Neural progenitor cell (in vitro differentiated cells): ENCODE measurements at places on chromosomes 13 and 19. TPM values are rescaled to one million over a fixed set of nuclear protein-coding genes. Genes with fewer than 3 reads are reported as not detected.

The KLK4 gene
- 0.68 TPM in 1 of 2 replicates, not detected in the other for total RNA-seq

The C1QTNF9B gene
- not detected in 2 replicates for total RNA-seq

The PSG5 gene
- total RNA-seq, result not detected in 2 replicates

The FAM32A gene
- total RNA-seq, result 137 and 139 TPM in 2 replicates

The TEX26 gene
- total RNA-seq, result not detected in 2 replicates

The CIRBP gene
- total RNA-seq, result 395 and 737 TPM in 2 replicates

The SDHAF1 gene
- 4.6 and 18.6 TPM in 2 replicates for total RNA-seq

The FFAR2 gene
- total RNA-seq, result not detected in 2 replicates

The ERICH6B gene
- not detected in 2 replicates for total RNA-seq

The C19orf81 gene
- total RNA-seq, result 1.3 and 6.0 TPM in 2 replicates

The KLK14 gene
- total RNA-seq, result not detected in 2 replicates

The CGB3 gene
- not detected in 2 replicates for total RNA-seq

The SLC17A7 gene
- 1.4 TPM in 2 replicates for total RNA-seq

The ZNF681 gene
- 11.4 and 16.7 TPM in 2 replicates for total RNA-seq

The RNF17 gene
- total RNA-seq, result not detected in 2 replicates

The ZNF320 gene
- 30.1 and 35.5 TPM in 2 replicates for total RNA-seq

The C5AR1 gene
- total RNA-seq, result 0.06 TPM in 1 of 2 replicates, not detected in the other

The CLEC17A gene
- total RNA-seq, result 0.31 TPM in 1 of 2 replicates, not detected in the other

The TSPAN16 gene
- total RNA-seq, result not detected in 2 replicates

The C19orf25 gene
- total RNA-seq, result 14.4 and 40.4 TPM in 2 replicates

The DACH1 gene
- total RNA-seq, result 18.6 and 27.6 TPM in 2 replicates

The NUCB1 gene
- 73.5 and 158 TPM in 2 replicates for total RNA-seq

The B3GNT3 gene
- total RNA-seq, result not detected in 2 replicates

The JSRP1 gene
- 0.12 TPM in 1 of 2 replicates, not detected in the other for total RNA-seq

The ZNF541 gene
- not detected in 2 replicates for total RNA-seq

The CEACAM4 gene
- not detected in 2 replicates for total RNA-seq

The NLRP5 gene
- not detected in 2 replicates for total RNA-seq

The S1PR5 gene
- 0.15 and 1.1 TPM in 2 replicates for total RNA-seq

The ZSCAN5A gene
- 1.6 and 7.8 TPM in 2 replicates for total RNA-seq

The TMEM190 gene
- total RNA-seq, result not detected in 2 replicates

The SMIM44 gene
- total RNA-seq, result not detected in 2 replicates

The ZNF548 gene
- total RNA-seq, result 17.7 and 18.7 TPM in 2 replicates

The MAP2K2 gene
- total RNA-seq, result 69.7 and 176 TPM in 2 replicates

The UNC13A gene
- total RNA-seq, result 0.77 and 1.3 TPM in 2 replicates

The PTPRS gene
- total RNA-seq, result 167 and 403 TPM in 2 replicates

The WDR62 gene
- total RNA-seq, result 12.0 and 22.4 TPM in 2 replicates

The ZNF223 gene
- 12.2 and 21.1 TPM in 2 replicates for total RNA-seq

The TNFSF9 gene
- total RNA-seq, result 0.28 and 1.7 TPM in 2 replicates

The CRLF1 gene
- 0.84 TPM in 1 of 2 replicates, not detected in the other for total RNA-seq

The BRCA2 gene
- total RNA-seq, result 27.0 and 38.7 TPM in 2 replicates

The DAND5 gene
- total RNA-seq, result 0.06 and 0.07 TPM in 2 replicates

The FAM216B gene
- total RNA-seq, result not detected in 2 replicates

The SPACA4 gene
- not detected in 2 replicates for total RNA-seq

The CLC gene
- total RNA-seq, result not detected in 2 replicates

The C2CD4C gene
- total RNA-seq, result 2.3 and 18.6 TPM in 2 replicates

The SLC25A41 gene
- 0.46 TPM in 1 of 2 replicates, not detected in the other for total RNA-seq

The S1PR2 gene
- total RNA-seq, result 8.5 and 18.8 TPM in 2 replicates

The TMPRSS9 gene
- 0.40 TPM in 1 of 2 replicates, not detected in the other for total RNA-seq

The ELOF1 gene
- 26.9 and 40.0 TPM in 2 replicates for total RNA-seq
